Naive thymus-derived CD8-positive, alpha-beta T cell (primary cell): ENCODE measurements at places on chromosomes 2 and 18. TPM values are rescaled to one million over a fixed set of nuclear protein-coding genes. Genes with fewer than 3 reads are reported as not detected.

Gene IFT172
- 32.2 TPM for total RNA-seq

Gene FEV
- not detected for total RNA-seq

Gene GALNT5
- not detected for total RNA-seq

Gene SUCLG1
- total RNA-seq: 44.0 TPM

Gene NETO1
- total RNA-seq: 1.7 TPM

Gene PECR
- 20.7 TPM for total RNA-seq

Gene LINC00305
- total RNA-seq: not detected

Gene PRSS56
- total RNA-seq: not detected

Gene SLC30A3
- total RNA-seq: not detected

Gene KIAA2012
- total RNA-seq: not detected

Gene AQP12B
- not detected for total RNA-seq

Gene PID1
- not detected for total RNA-seq

Gene FOXD4L1
- total RNA-seq: 0.41 TPM

Gene DCDC2C
- not detected for total RNA-seq

Gene ZBTB7C
- not detected for total RNA-seq

Gene GAD1
- not detected for total RNA-seq

Gene MALT1
- total RNA-seq: 70.2 TPM

Gene DNAH7
- total RNA-seq: not detected

Gene MGAT5
- 61.1 TPM for total RNA-seq

Gene XIRP2
- not detected for total RNA-seq

Gene ALK
- not detected for total RNA-seq

Gene ZNF396
- 5.3 TPM for total RNA-seq

Gene CIB4
- total RNA-seq: not detected

Gene ATOH8
- total RNA-seq: not detected

Gene GLI2
- total RNA-seq: not detected

Gene UNC80
- not detected for total RNA-seq

Gene KCNG2
- not detected for total RNA-seq

Gene NOSTRIN
- total RNA-seq: not detected

Gene UGT1A9
- not detected for total RNA-seq

Gene ABCG5
- total RNA-seq: not detected

Gene HPCAL1
- 84.9 TPM for total RNA-seq

Gene TRPM8
- not detected for total RNA-seq

Gene TMEM150A
- 14.1 TPM for total RNA-seq

Gene IL1B
- total RNA-seq: not detected

Gene PDE11A
- total RNA-seq: not detected

Gene NEU2
- total RNA-seq: not detected

Gene LCT
- 0.22 TPM for total RNA-seq

Gene UGT1A4
- not detected for total RNA-seq

Gene FHL2
- total RNA-seq: not detected

Gene PAX3
- not detected for total RNA-seq

Gene CTAGE1
- not detected for total RNA-seq

Gene SKOR2
- total RNA-seq: not detected

Gene LRRC30
- not detected for total RNA-seq

Gene SH3RF3
- total RNA-seq: 15.1 TPM

Gene PLEK
- 3.9 TPM for total RNA-seq

Gene CCDC68
- total RNA-seq: not detected

Gene IGFBP5
- total RNA-seq: not detected

Gene RGPD3
- total RNA-seq: 0.16 TPM

Gene FAM110C
- total RNA-seq: 0.16 TPM

Gene PTPRM
- 0.52 TPM for total RNA-seq
